ENCODE measurements at places on chromosomes 6 and 20.

GRCh38 chr6:39404312-39404711, 81.8 kb upstream of the KCNK16 start:
- no peak for DNase-seq

- DNase-seq: no peak
Measured at GRCh38 chr6:150770637-150771036, 94.9 kb upstream of the MTHFD1L start.

GRCh38 chr20:22863826-22864225, 171.3 kb upstream of the SSTR4 start:
- no peak for DNase-seq

DNA sequence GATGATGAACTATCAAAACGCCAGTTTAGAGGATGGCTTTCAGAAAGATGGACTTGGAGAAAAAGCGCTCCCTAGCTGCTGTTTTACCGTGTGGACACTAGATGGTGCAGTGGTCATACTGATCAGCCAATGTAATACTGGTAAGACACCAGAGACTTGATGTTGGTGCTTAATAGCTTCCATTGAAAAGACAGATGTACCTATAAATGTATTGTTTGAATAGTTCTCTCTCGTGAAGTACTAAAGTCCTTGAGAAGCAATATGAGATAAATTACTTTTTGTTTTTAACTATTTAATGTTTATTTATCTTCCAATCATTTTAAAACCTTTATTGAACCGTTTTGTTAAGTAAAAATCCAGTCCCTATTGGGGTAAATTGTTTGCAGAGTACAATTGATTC, 63.9 kb upstream of the FUCA2 start:
- DNase-seq: peak; percentile 24

DNA sequence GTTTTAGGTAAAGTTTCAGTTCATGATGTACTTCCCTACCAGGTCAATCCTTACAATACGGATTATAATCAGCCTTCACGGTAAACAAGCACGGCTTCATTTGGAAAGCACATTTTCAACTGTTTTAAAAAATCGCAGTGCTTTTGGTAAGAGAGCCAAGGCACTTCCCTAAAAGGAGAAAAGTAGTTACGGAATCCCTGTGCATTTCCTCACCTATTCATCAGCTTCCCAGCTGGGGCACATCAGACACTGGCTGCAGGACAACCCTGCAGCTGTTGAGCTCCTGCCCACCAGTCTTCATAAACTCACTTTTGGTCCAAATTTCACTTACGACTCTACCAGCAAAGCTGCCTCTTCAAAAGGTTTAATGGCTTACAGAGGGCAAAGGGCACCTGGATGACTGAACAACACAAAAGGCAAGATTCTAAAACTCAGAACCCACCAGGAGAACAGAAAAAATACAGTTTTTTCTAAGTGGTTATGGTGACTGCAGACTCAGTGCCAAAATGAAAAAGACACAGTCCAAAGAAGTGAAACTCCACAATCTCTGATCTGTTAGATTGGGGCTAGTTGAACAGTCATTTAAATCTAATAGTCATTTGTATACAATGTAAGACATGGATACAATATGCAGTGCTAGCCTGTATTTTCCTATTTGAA, 7.5 kb downstream of the SNX5 start:
- DNase-seq: no peak

- DNase-seq: no peak
Measured at GRCh38 chr20:49432550-49432949, 49.9 kb downstream of the KCNB1 start.

GRCh38 chr20:38947931-38948362, 14.2 kb upstream of the DHX35 start:
- no peak for DNase-seq

GRCh38 chr6:135651964-135652755, 154.6 kb upstream of the AHI1 start:
- no peak for DNase-seq

DNA sequence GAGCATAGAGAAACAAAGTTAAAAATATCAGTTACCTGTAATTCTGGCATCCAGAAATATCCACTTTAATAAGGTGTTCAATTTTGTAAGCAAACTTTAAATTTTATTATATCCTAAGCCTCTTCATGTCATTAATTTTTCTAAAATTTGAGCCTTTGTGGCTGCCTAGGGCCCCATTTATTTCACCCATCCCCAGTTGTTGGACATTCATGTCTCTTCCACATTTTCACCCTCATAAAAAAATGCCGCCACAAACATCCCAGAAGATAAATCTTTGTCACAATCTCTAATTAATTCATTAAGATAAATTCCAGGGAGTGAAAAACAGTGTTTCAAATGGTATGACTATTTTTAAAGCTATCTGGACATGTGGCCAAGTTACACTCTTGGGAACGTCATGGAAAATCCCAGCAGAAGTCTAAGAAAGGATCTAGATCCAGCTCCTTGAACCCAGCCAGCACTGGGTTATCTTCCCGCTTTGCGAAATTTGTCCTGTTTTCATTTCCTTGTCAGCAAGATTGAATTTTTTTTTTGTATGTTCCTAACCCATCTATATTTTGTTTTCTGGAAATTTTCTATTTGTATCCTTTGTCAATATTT, 97.2 kb downstream of the TMEM242 start:
- DNase-seq: no peak
